IPS-NIHi11 (cell line): ENCODE measurements at places on chromosomes 7 and 10.
A peak's percentile ranks its signal among the peaks of the same experiment; 100 is the strongest.

- DNase-seq, result no peak
These were observed 210.3 kb downstream of the PTEN start for GRCh38 chr10:88073682-88074081.

DNA sequence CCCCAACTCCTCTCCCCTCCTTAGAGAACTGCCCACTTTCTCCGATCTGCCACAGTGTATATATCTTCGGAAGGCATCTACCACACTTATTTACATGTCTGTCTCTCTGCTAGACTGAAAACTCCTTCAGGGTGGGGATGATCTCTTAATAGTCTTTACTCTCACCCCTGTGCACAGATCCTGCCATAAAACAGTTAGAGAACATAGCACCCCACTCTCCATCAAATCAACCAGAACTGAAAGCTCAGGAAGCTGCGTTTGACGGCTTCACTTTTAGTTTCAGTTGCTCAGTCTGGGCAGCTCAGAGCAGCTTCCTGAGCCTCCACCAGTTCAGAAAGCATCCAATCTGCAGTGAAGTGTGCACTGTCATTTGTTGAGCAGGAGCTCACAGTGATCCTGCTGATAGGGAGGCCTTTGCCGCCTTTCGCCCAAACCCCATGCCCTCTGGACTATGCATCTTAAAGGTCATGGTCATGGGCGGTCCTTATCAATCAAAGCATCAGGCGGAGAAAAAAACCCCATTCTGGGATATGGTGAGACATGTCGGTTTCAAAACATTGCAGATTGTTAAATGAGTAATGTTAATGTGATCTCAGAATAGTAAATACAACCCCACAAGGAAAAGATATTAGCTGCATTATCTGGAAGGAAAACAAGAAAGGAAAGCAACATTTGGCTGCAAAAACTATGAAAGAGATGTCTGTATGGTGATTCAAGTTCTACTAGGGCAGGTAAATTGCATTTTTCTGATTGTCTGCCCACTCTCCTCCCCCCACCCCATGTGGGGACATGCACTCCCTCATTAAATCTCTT, 167.1 kb upstream of the ADO start:
- DNase-seq, result no peak

DNA sequence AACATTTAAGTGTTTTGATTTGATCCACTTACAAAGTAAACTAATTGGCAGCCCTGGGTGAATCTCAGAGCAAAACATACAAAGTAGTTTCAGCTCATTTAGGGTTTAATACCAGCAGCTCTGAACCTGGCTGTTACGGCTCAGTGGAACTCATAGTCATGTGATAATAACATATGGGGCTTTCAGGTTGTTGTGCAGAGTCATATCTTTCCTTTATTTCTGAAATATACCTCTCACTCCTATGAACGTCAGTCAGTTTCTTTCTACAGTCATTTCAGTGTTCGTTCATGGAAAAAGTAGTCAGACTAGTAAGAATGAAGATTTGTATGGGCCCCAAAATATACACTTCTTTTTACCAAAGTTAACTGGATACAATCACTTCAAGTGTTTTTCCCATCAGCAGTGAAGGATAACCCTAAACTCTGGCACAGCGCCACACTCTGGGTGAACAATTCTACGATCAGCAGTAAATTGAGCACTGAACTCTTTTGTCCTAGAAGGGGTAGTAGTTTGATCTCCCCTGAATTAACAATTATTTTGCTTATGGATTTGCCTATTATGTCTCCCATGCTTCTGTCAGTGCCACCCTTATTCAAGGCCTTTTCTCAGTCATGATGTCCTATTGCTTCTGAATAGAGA, 218.6 kb downstream of the THSD7A start:
- DNase-seq, result no peak

GRCh38 chr7:12731775-12732174, 44.3 kb downstream of the ARL4A start:
- no peak for DNase-seq

DNA sequence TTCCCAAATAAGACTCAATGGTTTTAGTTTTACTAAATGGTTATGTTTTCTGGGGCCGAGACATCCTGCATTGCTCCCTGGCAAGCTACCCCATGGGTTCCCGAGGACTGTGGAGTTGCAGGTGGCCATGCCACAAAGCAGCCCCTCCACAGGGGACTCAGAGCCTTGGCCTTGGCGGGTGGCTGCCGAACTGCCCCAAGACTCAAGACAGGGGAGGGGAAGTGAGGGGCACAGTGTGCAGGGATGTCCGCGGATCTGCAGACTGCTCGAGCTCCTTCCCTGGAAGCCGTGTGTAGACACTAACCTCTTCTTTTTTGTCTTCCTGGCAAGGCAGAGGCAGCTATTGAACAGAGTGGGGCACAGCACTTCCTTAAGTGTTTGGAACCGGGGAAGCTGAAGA, 154.6 kb downstream of the EBF3 start:
- DNase-seq, result no peak

DNA sequence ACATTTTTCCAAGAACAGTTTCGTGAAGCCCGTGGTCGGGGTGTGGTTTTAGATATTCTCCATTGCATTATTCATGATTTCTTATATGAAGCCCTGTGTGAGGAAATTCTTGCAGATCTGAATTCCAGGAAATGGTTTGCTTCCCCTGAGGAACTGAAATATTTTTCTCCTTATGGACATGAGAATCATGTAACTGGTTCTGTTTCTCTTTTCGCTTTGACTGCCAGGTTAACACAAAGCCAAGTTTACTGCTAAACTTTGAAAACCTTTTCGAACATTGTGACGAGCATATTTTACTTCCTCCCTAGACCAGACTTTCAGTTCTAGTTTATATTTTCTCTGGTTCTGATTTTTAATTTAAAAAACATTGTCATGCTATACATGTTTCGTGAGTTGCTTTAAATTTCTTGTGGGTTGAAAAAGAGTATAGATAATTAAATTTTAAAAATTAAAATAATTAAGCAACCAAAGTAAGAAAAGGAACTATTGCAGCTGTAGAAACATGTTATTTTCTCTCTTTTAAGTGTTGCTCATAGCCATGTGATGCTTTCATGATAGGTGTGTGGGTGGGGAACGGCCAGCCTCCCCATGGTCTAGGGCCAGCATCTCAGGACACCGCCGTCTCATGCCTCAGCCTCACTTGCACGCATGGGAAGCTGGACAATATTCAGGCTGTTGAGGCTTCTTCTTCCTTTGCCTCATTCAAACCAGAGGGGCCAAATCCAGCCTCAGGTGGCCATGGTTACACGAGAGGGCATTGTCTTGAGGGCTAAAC, 97.1 kb downstream of the CREB5 start:
- DNase-seq, result no peak

GRCh38 chr7:87147500-87147899, 4.8 kb upstream of the DMTF1 start:
- DNase-seq, result no peak

GRCh38 chr7:72710983-72711382, 117.0 kb downstream of the TYW1B start:
- DNase-seq, result no peak

- no peak for DNase-seq
These were observed 114.0 kb downstream of the DNAH11 start for GRCh38 chr7:21656796-21657195.

- no peak for DNase-seq
These were observed 83.1 kb downstream of the CPVL start for GRCh38 chr7:29063236-29063635.

DNA sequence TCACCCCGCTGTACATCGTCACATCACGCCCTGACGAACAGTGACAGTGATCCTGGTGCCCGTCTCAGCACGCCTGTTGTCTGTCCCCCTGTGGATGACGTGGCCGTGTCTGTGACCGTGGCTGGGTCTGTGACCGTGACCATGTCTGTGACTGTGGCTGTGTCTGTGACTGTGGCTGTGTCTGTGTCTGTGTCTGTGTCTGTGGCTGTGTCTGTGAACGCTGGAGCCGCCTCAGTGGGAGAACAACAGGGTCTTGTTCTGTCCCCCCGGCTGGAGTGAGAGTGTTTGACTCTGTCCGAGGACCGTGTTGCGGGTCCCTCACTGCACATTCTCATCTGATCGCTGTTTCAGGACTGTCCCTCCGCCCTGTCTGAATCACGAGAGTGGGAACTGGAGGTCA, 202.2 kb downstream of the TCERG1L start:
- no peak for DNase-seq

DNA sequence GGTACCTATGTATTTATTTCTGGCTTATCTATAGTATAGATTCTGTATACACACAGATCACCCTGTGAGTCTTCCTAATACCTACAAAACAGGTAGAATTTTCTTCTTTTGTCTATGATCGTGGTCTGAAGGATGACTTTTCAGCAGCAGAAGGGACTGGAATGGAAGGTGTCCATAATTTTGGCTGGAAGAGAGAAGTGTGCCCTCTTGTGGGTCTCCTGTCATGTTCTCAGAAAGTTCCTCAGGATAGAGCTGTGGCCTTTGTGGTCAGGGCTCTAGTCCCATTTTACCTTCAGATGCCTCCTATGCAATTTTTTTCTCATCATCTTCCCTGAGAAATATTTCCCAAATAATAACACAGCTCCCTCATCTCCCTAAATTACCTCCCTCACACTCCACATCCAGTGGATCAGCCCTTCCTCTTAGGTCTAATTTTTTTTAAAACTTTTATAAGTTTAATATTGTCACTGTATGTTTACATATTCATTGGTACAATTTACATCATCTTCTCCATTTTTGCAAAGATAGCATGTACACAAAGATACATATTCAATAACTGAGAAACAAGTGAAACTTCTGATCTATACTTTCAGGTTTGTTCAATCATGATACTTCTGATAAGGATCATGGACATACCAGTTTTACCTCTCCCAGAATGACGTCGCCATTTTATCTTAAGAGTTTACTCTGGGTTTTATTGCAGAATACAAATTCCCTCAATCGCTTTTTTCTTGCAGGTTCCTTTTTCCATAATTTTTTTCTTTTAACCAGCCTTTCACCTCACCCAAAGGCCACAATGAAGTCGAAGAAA, 112.7 kb downstream of the REEP3 start:
- DNase-seq, result peak; percentile 43

DNA sequence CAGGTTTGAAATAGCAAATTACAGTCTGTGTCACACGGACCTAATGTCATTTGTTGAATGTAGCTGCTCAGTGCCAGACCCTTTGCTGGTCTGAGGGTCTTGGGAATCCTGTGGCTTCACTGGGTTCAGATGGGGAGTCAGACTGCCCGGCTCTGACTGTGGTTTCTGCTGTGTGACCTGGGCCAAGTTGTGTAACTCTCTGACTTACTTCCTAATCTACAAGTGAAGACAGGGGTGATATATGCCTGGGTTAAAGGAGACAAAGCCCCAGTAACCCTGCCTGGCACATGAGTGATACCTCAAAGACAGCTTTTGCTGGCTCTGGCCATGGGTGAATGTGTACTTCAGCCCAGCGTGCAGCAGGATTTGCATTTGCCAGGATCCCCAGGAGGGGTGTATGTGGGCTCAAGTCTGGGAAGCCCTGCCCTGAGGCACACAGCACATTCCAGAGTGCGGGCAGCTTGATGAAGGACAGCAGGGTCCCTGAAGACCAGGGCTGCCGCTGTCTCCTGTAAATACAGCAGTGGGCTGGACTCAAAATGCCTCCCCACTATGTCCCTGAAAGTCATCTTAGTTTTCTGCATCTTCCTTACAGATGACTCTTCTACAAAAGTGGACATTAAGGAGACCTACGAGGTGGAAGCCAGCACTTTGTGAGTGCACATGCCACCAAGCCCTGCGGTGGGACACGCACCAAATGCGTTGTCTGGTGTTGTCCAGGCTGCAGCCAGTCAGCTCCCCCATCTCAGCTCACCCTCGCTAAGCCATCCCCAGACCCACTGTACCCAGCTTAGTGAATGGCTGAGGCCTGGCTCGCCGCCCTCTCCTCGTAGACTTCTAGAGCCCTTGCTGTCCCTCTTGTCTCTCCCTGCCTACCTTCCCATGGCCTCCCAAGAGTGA, 16.4 kb downstream of the NACAD start:
- peak; percentile 32 for DNase-seq

DNA sequence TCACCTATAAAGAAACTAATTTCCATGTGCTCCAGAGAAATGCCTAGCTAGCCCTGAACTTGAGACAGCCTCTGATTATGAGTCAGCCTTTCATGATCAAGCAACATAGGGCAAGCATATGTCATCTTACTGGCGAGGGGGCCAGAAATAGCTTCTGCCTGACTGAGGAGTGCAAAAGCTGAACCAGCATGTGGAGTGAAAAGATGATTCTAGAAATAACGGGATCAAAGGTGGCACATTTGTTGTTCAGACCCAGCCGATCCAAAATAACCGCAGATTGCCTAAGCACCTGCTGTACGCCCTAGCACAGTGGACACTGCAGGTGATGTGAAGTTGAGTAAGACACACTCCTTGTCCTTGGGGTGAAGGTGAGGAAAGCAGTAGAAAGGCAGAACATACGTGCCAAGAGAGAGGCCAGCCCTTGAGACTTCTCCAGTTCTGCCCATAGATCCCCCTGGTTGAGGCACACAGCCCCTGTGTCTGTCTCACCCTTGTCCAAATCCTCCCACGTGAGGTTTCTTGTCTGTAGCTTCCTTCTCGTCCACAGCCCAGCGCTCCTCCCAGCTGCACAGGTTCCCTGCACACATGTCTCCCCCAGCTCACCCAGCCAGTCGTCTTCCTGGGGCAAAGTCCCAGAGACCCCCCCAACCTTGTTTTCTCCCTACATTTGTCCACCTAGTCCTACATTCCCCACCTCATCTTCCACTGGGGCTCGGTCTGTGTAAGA, 2.8 kb upstream of the BCL7B start:
- DNase-seq, result no peak

- peak; percentile 42 for DNase-seq
These were observed 18.6 kb downstream of the ADAP1 start for GRCh38 chr7:935874-936385.

- DNase-seq, result no peak
These were observed 8.8 kb upstream of the ZMIZ1 start for GRCh38 chr10:79059859-79060379.

GRCh38 chr7:22124941-22125340, 179.2 kb upstream of the CDCA7L start:
- no peak for DNase-seq

DNA sequence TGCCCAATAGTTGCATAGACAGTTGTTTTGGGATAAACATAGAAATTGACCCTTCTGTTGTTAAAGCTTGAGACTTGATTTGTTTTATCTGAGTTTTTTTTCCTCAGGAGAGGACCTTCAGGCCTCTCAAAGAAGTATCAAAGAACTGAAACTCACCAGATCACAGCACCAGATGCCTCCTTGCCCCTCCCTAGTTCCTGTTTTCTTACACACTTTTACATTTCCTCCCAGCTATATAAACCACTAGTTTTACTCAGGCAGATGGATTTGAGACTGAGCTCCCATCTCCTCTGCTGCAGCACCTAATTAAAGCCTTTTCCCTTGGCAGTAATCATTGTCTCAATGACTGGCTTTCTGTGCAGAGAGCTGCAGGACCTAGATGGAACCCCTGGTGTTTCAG, 150.6 kb upstream of the NRG3 start:
- DNase-seq, result no peak
